ENCODE measurements at places on chromosomes 3 and 15.
A peak's percentile ranks its signal among the peaks of the same experiment; 100 is the strongest.

DNA sequence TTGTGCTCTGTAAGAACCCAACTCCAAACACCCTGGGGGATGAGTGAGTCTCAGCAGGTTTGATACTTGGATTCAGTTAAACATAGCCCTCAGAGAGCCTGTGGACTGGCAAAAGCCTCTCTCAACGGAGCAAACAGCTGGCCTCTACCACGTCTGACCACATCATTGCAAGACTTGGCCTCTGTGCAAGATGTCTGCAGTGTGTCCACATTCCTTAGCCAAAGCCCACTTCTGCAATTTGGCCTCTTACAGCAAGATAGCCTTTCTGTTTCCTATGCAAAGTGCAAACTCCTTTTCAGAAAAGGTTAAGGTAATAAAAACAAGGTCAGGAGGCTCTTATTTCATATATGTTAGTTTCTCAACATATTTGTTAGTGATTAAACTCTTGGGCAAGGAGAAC, 27.9 kb downstream of the FBN1 start:
- peak; percentile 81 for DNase-seq

- DNase-seq, result no peak
These were observed 106.6 kb downstream of the GLDN start for GRCh38 chr15:51447855-51448621.

DNA sequence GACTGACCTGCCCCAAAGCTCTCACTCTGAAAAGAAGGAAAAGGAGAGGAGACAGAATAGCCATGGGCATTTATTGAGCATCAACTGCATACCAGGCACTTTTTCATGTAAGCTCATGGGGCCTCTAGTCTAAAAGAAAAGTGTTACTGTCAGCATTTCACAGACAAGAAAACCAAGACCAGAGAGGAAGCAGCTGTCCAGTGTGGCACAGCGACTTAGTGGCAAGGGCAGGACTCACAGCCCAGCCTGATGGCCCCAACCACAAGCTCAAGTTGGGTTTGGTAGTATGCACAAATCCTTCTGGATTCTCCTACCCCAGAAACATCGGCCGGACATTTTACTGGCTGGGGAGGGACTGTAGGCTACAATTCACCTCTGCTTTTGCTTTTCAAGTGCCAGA, 5.8 kb downstream of the EFCC1 start:
- DNase-seq, result no peak

GRCh38 chr3:359672-360071, 163.1 kb downstream of the CHL1 start:
- no peak for DNase-seq

DNA sequence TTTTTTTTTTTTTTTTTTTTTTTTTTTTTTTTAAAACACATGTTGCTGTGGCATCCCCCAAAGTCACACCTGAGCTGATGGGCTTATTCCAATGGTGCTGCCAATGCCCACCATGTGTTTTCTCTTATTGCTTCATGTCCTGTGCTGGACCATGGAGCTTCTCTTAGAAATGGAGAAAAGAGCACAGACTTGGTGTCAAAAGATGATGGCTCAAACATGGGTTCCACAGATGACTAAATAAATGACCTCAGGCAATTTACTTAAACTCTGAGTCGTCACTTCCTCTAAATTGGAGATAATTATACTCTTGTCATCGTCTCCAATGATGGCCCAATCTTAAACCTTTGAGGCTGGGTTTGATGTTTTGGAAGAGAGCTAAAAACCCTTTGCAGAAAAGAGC, 28.1 kb downstream of the CHST2 start:
- DNase-seq, result no peak

DNA sequence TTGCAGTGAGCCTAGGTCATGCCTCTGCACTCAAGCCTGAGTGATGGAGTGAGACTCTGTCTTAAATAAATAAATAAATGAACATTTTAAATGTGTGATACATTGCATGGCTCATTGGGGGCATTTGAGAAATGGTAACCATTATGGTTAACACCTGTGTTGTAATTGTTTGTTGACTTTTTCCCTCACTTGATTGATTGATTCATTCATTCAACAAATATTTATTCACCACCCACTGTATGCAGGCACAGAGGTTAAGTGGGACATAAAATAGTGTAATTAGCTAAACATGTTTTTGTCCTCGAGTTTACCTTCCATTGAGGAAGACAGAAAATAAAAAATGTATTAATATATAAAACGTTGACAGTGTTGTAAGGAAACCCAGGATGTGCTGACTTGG, 127.1 kb upstream of the ANKRD28 start:
- no peak for DNase-seq

DNA sequence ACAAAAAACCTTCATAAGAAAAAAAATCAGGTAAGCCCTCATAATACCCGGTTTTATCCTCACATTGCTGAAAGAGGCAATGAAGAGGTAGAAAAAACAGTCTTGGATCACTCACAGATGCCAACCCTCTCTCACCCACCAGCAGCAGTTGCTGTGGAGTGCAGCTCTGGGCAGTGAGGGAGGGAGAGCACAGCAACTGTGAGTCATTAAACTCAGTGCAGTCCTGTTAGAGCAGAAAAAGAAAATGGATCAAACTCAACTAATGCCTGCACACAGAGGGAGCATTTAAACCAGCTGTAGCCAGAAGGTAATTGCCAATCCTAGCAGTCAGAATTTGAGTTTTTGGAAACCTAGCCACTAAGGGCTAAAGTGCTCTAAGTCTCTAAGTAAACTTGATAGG, 1050.6 kb upstream of the ALCAM start:
- peak; percentile 17 for DNase-seq

DNA sequence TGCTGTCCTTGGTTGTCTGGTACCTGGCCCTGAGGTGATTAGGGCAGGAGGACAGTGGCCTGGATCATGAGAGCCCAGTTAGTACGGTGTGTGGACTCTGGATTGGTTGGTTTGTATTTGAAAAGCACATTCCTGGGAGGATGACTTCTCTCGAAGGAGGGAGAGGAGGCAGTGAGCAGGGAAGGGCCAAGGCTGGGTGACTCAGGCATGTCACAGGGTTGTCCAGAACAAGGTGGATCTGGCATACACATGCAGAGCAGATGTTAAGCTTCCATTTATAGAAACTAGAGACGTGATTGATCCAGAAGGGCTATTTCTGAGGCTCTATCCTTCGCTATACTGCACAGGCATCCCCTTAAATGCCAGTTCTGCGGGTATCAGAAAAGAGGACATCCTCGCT, 34.4 kb downstream of the FAM240A start:
- peak; percentile 80 for DNase-seq

GRCh38 chr3:44208568-44208967, 33.1 kb upstream of the TOPAZ1 start:
- DNase-seq, result no peak

GRCh38 chr3:156764751-156765150, 61.4 kb upstream of the LEKR1 start:
- no peak for DNase-seq

GRCh38 chr15:57611938-57612337, 20.2 kb downstream of the MYZAP start:
- DNase-seq, result peak; percentile 55

DNA sequence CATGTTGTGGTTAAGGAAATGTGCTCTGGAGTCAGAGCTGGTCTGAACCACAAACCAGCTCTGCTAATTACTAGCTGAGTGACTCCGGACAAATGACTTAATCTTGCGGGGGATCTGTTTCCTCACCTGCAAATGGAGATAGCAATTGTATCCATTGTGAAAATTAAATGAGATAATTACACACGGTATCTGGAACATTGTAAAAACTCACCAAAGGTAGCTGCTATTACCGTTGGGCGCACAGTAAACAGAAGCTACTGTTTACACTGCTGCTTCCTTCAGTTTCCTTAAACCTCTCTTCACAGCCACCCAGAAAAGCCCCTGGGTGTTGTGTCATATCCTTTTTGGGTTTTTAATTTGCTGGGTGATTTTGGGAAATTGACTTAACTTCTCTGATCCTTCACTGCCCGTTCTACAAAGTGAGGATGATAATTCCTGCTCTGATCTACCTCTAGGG, 107.8 kb downstream of the MEGF11 start:
- DNase-seq, result no peak

GRCh38 chr15:58295637-58296215, 136.1 kb upstream of the LIPC start:
- DNase-seq, result no peak

DNA sequence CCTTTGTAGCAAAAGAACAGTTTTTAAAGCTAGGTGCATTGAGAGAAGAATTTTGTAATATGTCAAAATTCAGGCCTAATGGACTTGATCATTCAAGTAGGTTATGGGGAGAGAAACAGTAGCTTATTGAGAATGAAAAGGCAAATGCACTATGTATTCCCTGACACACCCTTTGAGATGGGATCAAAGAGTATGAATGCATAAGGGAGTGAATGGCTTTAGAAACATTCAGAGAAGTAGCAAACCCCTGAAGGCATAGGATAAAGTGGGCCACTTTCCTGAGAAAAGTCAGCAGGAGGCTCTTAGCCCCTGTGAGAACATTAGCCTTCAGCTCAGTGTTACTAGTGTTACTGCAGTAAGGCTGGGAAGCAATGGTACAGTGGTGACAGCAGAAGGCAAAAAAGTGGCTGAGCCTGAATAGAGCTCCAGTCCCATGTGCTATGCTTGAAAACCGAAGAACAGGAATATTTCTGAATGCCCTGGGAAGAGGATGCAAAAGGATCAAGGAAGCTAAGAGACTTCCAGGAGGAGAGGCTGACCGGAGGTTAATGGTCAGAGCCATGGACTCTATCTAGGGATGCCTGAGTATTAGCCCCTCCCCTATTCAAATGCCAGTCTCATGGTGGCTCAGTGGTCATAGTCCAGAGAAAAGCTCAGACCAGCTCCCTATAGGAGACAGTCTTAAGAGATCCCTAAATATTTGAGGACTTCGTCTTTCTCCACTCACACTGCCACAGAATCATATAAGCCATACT, 218.2 kb upstream of the SGO1 start:
- no peak for DNase-seq

GRCh38 chr15:97177151-97177577, 783.3 kb upstream of the ARRDC4 start:
- DNase-seq, result no peak

DNA sequence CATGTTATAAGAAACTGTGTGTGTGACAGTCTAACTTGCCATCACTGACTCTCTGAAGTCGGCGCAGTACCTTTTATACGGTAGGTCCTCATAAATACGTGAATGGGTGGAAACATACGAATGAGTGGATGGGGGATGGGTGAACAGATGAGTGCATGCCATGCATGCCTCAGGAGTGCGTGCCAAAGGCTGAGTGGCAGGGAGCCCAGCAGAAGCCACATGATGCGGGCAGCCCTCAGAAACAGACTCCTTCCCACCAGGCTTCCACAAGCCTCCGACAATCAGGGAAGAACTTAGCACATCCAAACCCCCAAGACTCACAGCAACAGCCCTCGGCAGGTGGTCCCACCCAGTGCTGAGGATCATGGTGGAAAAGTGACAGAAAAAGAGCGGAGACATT, 16.7 kb downstream of the HCN4 start:
- peak; percentile 45 for DNase-seq

DNA sequence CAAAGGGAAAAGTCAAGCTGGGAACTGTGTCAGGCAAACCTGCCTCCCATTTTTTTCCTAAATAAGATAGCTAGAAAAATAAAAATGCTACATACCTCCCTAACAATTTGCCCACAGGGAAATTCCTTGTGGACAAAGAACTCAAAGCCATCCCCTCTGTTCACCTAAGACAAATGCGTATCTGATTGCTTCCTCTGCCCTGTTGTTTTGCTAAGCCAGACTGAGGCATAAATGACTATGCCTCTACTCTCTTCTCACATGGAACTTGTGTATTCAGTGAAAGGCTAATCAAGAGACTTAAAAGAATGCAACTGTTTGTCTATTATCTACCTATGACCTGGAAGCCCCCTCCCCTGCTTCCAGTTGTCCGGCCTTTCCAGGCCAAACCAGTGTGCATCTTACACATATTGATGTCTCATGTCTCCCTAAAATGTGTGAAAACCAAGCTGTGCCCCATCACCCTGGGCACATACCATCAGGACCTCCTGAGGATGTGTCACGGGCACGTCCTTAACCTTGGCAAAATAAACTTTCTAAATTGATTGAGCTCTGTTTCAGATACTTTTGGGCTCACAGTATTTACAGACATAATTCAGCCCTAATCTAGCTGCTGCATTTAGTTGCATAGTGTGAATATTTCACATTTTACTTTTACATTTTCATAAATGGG, 15.8 kb downstream of the CHD2 start:
- no peak for DNase-seq

DNA sequence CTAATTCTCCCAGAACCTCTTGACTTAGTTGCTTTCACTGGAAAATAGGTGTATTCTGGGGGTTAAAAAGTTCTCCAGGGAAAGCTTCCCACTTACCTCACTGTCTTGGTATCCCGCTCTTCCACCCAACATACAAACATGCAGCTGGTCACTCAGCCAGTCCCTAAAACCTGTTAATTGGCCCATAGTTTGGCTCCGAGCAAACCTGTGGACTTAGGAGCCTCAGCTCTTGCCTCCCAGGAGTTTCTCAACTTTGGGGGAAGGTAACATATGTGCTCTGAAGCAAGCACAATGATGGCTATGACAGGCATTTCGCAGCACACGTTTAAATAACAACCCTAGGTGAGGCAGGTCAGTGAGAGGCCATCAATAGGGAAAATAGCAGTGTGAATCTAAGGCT, 25.8 kb upstream of the LRRFIP2 start:
- no peak for DNase-seq

GRCh38 chr3:187572441-187572840, 97.8 kb downstream of the SST start:
- DNase-seq, result no peak

DNA sequence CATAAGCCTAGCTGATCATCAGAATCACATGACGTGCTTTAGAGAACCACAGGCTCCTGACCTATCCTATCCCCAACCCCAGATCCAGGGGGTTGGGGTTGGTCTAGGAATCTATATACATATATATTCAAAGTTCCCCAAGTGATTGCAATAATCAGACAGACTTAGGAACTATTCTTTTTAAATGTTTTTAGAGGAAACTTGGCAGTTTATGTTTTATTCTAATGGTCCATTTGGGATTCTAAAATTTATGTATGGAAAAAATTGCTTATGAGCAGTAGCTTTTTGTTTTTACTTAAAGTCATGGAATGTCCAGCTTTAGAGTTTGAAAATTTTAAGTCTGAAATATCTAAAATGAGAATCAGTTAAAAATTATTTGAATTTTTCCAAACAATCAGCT, 22.1 kb downstream of the MFN1 start:
- DNase-seq, result no peak

DNA sequence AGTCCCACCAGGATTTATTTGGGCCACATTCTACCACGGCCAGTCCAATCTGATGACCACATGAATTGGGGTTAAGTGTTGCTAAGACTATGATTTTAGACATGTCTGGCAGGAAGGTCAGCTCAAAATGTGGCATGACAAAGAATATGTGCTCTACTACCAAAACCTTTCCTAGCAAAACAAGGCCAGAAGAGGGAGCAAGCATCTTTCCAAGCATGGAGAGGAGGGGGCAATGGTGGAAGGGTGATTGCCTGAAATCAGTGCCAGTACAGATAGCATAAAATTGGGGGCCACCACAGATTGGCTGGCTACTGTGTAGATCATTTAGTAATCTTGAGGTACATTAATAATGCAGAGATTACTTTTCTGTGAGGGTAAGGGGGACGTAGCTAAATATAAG, 43.2 kb downstream of the TMEM39A start:
- DNase-seq, result no peak

Measured in AG20443 (cell line).